SHP77 treated with DMSO at 0.1 percent for 48 hours (cell line): ENCODE measurements at places on chromosomes 2 and 18.
A peak's percentile ranks its signal among the peaks of the same experiment; 100 is the strongest.

- DNase-seq, result no peak
Observed at GRCh38 chr2:137969418-137969765, 5.1 kb downstream of the HNMT start.

DNA sequence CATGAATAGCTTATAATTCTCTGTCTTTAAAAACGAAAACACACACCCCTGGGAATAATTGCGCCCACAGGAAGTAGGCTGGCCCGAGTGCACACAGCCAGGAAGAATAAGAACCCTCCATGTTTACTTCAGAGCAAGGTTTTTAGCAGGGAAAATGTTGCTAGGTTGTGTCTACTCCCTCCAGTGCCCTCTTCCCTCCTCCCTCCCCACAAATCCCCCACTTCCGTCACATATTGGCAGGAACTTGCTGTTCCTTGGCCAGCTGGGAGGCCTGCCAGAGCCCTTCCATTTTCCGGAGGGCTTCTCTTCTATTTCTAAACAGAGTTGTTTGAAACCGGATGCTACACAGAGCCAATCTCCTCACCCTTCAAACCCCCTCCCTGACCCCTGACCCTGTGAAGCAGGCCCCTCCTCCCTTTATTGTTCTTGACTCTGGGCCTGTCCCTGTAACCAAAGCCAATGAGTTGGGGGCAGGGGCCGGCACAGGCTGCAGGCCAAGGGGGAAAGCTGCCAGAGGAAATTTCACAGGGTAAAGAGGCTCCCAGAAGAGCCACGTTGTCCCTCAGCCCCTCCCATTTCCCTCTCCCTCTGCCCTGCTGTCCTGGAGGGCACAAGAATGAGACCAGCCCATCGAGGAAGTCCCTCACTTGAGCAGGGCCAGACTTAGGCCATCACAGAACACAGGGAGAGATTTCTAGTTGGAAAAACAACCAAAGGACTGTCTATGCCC, 49.8 kb upstream of the LGALSL start:
- DNase-seq, result peak; percentile 16

DNA sequence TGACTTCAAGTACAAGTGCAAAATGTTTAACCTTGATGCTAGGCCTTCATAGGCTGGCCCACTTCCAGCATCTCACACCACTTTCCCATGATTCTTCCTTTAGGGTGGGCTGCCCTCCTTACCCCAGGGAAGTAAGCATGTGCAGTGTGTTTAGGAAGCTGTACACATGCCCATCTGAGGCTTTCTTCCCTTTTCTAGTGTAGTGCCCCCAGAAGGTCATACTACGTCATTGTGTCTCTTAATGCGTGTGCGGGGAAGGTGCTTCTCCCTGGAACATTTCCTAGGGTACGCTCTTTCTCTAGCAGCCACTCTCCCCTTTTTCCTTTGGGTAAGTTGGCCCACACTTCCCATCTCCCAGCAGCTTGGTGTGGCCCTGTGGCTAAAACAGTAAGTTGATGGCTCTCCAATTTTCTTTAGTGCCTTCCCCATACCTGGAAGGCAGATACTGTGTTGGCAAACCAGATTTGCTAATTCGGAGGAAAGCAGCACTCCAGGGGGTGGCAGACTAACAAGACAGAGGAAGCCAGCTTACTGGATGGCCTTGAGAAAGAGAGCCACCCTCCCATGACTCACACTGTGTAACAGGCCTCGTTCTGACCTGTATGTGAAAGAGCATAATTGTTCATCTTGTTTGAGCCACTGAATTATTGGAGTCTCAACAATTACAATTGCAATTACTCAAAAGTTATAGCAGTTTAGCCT, 1.1 kb upstream of the SULT6B1 start:
- no peak for DNase-seq

GRCh38 chr2:95231723-95232122, 24.4 kb downstream of the ZNF892 start:
- peak; percentile 28 for DNase-seq

- no peak for DNase-seq
Observed at GRCh38 chr2:220782609-220783113, 789.4 kb downstream of the EPHA4 start.

DNA sequence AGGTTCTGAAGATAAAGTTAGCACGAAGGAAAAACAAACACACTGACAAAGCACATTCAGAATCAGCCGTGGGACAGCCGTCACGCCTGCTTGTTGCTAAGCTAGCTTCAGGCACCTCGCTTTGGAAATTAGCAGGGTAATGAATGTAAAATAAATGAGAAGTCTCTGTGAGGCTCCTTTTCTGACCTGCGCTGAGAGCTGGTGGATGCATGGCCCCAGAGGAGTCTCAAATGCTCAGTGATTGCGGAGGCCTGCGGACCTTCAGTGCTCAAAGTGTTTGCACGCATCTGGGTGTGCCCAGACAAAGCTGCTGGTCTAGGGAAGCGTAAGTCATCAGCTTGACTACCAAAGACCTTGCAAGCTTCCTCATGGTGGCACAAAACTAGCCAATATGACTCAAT, 50.6 kb downstream of the CD8B2 start:
- no peak for DNase-seq

GRCh38 chr2:206983161-206983859, 44.0 kb downstream of the CPO start:
- no peak for DNase-seq

GRCh38 chr2:200843993-200844948, 20.2 kb downstream of the CLK1 start:
- no peak for DNase-seq

DNA sequence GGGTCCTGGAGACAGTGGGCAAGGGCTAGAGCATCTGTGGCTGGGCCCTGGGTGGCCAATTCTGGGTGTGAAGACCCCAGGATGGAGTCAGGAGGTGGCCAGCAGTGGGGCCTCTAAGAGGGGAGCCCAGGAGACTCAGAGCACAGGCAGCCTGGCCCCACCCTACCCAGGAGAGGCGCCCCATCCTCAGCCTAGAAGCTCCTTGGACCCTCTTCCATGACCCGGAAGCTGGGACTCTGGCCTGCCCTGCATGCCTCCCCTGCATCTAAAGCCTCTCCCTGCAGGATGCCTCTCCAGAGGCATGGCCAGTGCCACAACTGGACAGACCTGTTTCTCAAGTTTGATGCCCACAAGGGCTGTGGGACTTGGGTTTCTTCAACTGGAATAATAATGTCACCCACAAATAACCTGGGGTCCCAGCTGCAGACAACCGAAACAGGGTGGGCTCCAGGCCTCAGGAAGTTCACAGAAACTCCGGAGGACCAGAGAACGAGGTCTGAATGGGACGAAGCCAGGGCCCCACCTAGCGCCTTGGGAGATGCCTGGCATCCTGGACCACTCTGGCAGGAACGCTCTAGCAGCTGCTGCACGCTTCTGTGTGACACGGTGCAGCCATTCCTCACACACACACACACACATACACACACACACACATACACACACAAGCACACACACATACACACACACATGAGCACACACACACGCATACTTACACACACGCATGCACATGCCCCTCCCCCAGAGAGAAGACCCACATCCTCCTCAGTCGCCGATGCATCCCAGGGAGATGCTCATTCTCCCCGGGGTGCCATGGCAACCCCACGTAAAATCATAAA, 16.4 kb downstream of the KCNIP3 start:
- DNase-seq, result no peak

- no peak for DNase-seq
Observed at GRCh38 chr2:38427936-38428335, 50.9 kb upstream of the ATL2 start.

DNA sequence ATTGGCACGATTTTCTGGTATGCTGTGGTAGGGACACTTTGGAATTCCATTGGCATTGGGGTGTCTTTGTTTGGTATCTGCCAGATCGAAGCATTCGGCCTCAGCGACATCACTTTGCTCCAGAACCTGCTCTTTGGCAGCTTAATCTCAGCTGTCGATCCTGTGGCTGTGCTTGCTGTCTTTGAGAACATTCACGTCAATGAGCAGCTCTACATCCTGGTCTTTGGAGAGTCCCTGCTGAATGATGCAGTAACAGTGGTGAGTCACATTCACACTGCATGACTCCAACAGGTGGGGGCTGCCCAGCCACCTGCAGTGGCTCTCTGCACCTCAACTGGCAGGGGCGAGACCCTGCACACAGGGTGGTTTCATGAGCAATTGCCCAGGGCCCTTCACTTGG, 38.4 kb downstream of the SLC9A2 start:
- no peak for DNase-seq

DNA sequence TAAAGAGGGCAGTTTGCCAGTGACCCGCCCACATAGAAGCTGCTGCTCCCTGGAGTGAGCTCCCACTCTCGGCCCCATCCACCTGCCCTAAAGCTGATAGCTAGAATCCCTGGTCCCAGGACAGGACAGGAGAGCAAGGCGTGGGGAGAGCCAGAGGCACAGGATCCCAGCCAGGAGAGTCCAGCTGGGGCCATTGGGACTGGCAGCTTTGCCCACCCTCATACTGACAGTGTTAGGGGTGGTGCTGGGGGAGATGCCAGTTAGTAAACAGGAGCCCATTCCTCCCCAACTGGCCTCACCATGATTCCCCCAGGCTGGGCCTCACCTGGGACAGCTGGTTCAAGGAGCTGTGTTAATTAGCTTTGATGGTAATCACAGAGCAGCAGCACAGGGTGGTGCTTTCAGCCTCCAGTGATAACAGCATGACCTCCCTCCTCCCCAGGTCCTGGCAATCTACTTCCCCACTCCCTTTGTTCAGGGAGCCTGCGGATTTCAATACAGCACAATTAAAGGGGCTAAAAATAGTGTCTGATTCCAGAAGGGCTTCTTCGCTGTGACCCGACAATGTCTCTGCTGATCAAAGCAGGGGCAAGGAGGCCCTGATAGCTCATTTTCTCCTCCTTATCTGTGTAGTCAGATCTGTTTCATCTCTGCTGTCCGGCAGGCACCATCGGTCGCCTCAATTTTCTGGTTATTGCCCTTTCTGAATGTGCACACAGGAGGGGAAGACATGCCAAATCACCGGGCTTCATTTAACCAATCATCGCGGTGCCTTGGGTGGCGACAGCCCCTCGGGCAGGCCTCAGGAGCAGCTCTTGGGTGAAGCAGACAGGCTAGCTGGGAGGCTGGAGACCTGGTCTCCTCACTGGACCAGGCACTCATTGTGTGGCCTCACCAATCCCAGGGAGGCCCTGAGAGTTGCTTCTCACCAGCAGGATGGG, 119.9 kb upstream of the TEX51 start:
- no peak for DNase-seq

- no peak for DNase-seq
Observed at GRCh38 chr18:70068981-70069380, 121.3 kb upstream of the CD226 start.

DNA sequence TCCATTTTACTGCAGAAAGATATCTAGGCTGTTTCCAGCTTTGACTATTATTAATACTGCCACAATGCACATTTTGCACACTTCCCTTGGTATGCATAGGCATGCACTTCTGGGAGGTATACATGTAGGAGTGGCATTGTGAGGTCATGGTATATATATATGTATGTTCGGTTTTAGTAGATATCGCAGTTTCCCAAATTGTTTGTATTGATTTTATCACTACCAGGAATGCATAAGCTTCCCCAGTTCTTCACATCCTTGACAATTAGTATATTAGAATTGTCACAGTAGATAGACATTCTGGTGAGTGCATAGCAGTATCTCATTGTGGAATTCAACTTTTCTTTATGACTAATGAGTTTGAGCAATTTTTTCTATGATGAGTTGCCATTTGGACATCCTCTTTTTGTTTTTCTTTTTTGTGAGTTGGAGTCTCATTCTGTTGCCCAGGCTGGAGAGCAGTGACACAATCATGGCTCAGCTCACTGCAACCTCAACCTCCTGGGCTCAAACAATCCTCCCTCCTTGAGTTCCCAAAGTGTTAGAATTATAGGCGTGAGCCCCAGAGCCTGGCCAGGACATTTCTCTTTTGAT, 4.2 kb upstream of the GRB14 start:
- no peak for DNase-seq

- DNase-seq, result no peak
Observed at GRCh38 chr18:74856928-74857327, 259.3 kb downstream of the ZNF407 start.

- no peak for DNase-seq
Observed at GRCh38 chr2:173355866-173356508, 1.3 kb downstream of the CDCA7 start.

DNA sequence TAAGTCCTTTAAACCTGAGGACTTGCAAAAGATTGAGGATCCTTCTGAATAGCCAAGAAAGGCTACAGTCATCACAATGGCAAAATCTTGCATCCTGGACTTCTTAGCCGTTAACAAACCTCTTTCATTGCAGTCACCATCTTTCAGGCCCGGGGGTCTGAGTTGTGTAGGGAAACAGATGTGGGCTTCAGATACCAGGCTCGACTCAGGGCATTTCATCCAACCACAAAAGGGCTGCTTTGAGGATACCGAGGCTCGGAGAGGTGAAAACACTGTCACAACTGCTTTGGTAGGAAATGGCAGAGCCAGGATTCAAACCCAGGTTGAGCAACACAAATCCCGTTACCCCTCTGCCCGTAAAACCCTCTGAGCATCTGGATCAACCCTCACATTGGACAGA, 147.4 kb downstream of the TFCP2L1 start:
- DNase-seq, result no peak

- DNase-seq, result no peak
Observed at GRCh38 chr2:201126308-201127151, 10.6 kb downstream of the CFLAR start.

GRCh38 chr2:73350035-73350691, 35.5 kb upstream of the ALMS1 start:
- no peak for DNase-seq

- DNase-seq, result no peak
Observed at GRCh38 chr2:1455466-1455865, 42.2 kb downstream of the TPO start.

- DNase-seq, result no peak
Observed at GRCh38 chr18:3186678-3187658, 32.8 kb downstream of the MYOM1 start.

DNA sequence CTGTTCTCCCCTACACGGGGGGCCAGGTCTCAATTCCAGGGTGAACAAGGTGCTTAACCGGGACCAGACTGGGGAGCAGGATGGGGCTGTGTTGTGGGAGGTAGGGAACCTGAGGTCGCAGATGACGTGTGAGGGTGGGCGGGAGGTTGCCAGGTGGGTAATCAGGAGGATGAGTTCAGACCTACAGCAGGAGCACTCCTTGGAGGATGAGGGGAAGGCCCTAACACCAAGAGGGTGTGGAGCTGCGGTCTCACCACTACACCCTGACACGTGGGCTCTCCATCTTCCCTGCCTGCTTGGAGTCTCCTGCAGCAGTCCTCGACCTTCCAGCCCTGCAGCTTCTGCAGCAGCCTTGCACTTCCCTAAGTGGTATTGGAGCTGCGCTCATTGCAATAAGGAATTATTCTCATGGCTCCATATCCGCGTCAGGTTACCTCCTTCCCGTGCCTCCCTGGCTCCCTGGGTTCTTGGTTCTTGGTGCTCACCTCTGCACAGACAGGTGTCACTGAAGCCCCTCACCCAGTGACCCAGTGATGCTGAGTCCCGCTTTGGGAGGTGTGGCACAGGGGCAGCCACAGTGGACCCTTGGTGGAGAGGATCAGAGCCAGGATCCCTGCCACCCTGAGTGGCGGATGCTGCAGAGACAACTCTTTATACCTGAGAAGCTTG, 15.5 kb downstream of the SH3BP4 start:
- no peak for DNase-seq

DNA sequence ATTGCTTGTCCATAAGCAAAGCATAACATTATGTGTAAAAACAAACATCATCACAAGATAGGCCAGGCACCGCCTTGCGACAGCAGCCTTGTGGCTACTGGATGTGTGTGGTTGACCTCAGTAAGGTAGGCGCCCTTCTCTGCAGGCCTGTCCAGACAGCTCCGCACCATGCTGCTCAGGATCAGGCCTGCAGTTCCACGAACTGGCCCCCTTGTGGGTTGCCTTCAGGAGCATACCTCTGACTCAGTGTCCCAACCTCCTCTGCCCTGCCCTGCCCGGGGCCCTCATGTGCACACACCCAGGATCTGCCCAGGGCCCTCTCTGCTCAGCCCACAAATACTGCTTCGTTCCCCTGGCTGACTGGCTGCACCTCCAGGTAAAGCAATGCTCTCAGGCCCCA, 16.1 kb upstream of the ZNF236 start:
- DNase-seq, result no peak
